NCI-H1436 (cell line): ENCODE measurements at places on chromosomes 7 and 10.

- no peak for DNase-seq
These were observed 86.6 kb upstream of the AGBL3 start for GRCh38 chr7:134899729-134900128.

DNA sequence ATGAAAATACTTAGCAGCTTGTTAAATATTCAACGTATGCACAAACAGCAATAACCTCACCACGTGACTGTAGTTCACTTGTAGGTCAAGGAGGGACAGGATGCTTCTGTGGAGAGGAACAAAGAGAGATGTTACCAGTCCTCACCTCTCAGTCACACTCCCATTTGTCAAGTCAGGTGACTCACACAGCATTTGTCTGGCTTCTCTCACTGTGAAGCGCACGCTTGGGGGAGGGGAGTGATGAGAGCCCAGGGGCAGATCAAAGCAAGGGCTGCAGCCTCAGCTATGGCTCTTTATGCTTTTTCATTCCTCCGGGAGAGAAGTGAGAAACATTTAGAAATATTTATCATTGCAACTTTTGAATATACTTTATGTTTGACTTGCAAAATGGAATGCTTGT, 2.9 kb upstream of the RBM20 start:
- peak; percentile 42 for DNase-seq

- DNase-seq = peak; percentile 64
These were observed 17.2 kb upstream of the SLC18A3 start for GRCh38 chr10:49592726-49593563.

DNA sequence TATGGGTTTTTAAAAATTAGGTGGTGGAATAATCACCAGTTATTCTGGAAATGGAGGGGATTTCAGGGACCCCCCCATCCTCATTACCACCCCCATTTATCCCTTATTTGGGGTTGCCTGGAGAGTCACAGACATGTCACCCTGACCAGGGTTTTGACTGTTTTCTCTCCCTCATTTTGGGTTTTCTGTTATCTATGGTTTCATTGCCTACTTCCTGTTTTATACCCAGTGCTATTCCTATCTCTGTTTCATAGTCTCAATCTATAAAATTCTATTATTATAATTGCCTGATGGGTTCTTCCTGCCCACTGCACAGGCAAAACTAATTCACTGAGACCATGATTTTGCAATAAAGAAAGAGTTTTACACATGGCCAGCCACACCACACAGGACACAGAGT, 15.9 kb upstream of the FAM221A start:
- DNase-seq = no peak

GRCh38 chr7:29974286-29974685, 15.3 kb downstream of the SCRN1 start:
- DNase-seq = no peak

GRCh38 chr10:32412499-32412853, 33.5 kb upstream of the CCDC7 start:
- no peak for DNase-seq

- DNase-seq = no peak
These were observed 27.1 kb downstream of the ST7 start for GRCh38 chr7:116980354-116980753.

DNA sequence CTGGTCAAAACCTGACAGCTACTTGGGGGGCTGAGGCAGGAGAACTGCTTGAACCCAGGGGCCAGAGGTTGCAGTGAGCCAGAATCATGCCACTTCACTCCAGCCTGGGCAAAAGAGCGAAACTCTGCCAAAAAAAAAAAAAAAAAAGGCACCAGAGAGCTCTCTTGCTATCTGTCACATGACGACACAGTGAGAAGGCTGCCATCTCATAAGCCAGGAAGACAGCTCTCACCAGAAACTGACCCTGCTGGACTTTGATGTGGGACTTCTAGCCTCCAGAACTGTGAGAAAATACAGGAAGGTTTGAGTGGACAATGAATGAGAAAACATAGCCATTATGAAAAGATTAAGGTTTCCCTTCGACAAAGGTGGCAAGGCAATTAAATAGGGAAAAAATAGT, 51.1 kb upstream of the KCNIP2 start:
- DNase-seq = no peak

DNA sequence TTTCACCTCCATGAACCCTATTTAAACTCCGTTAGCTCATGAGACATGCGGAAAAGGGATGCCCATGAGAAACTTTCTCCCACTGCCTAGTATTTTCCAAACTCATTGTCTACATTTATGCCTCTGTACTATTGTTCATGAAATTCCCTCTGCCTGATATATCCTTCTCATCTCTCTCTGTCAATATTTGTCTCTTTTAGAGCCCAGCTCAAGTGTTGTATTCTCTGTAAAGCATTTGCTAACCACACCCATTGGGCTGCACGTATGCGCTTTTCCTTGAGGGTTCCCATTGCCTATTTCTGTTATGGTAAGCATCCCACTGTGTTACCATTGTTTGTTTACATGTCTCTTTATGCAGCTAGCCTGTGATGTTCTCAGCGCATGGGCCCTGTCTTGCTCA, 211.4 kb downstream of the MDFIC start:
- no peak for DNase-seq

GRCh38 chr10:78952686-78953085, 116.1 kb upstream of the ZMIZ1 start:
- DNase-seq = no peak

- DNase-seq = peak; percentile 19
These were observed 6.8 kb downstream of the CYP26A1 start for GRCh38 chr10:93080350-93081046.

DNA sequence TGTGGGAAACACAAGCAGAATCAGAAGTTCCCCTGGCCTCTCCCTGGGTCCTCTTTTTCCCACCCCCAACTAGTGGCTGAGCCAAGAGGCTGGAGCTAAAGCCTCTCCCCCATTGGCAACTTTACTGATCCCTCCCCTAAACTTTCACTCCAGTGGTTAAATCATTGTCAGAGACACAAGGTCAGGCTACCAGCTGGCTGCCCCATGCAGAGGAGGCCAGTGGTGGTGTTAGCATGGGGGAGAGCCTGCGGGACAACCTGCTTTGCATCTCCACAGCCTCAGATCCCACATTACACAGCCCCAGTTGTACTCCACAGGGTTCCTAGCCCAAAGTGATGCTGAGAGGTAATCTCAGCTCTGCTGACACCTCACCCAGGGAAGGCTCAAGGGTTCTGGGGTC, 21.0 kb downstream of the NEUROG3 start:
- DNase-seq = no peak

DNA sequence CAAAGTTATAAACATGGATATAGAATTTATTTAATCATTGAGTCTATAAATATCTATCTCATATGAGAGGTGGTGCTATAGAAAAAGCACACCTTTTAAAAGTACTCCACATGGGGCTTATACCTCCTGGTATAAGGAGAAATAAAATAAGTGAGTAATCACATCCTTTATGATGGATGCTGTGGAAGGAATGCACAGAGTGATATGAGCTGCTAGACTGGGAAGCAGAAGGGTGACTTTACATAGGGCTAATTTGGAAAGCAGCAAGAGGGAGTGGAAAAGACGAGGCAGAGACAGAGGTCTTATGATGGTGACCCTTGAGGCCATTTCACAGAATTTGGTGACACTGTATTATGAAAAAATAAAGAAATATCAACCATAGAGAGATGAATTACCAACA, 59.4 kb upstream of the AHR start:
- no peak for DNase-seq

DNA sequence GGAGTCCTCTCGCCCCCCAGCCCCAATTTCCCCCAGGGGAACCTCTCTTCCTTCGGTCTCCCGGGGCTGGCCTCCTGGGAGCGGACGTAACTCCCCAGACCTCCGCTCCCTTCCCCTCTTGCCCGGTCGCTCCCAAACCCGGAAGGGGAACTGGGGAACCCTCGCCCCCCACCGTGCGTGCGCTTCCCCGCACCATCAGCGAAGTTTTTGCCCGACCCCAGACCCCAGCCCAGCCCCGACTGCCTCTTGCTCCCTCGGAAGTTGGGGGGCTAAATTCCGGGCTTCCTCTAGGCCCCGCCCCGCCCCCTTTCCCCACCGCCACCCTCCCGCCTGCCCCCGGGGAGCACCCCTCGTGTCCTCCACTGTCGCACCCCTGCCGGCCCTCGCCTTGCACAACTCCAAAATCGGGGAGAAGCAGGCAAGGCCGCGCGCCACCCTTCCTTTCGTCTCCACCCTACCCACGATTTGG, 436 bp downstream of the GNB2 start:
- no peak for DNase-seq

DNA sequence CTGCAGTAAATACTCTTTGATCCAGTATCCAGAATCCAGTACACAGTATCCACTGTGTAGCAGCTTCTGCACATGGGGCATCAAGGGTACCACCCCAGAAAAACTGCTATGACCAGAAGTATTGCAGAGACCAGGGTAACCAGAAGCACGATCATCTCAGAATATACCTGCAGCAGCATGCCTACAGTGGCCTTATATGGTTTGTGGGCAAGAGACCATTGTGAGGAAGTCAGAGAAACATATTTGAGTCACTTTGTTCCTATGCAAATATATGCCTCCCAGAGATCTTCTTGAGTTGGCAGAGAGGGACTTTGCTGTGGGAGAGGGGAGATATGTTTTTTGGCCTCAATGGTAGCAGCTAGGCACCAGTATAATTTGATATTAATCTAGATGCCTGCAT, 206.4 kb upstream of the LRRTM3 start:
- no peak for DNase-seq

DNA sequence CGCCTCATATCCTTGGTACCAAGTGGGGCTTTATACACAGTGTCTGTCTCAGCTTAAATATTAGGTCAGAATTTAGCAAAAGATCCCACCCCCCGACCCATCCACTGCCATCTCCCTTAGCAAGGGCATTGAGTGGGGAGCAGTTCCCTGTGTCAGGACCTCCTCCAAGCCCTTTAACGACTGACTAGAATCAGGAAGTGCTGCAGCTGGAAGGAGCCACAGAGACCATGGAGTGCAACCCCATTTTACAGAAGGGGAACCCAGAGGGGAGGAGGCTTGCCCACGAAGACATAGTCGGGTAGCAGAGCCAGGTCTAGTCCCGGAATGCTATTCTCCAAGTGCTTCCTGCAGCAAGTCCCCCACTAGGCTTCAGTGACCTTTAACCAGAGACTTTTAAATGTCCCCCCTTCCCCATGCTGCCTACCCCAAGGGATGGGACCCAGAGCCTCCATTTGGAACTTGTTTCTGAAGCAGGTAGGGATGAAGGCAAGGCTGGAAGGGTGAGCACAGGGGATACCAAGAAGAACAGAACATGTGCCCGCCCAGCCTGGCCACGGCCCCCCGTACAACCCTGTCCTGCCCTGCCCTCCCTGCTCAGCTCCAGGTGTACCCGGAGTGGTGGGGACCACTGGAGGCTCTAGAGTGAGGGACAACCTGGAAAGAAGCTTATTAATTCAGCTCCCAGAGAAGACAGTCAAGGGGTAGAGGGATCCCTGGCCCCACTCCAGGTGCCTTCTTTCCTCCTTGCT, 41.3 kb downstream of the C10orf105 start:
- DNase-seq = no peak

DNA sequence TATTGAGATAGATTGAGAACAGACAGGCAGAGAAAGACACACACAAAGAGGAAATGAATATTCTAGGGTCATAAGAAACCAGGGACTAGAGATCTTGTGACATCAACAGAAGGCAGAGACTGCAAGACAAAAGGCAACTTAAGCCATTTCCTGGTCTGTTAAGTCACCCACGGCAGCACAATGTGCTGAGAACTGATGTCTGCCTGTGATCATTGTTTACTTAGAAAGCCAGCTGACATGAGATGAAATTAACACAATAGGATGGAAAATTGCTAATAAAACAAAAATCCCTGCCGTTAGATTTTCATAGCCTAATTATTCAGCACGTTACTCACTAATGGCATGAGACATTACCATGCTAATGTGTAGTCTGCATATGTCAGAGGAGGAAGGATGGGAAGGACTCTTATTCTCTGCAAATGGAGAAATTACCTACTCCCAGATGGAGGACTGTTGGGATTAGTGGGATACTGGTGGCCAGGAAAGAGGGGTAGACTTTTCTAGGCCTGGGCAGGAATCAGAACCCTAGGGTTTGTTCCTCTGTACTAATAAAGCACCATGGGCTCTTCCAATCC, 191.3 kb upstream of the PODXL start:
- no peak for DNase-seq

GRCh38 chr7:68868978-68869377, 729.3 kb upstream of the AUTS2 start:
- no peak for DNase-seq

DNA sequence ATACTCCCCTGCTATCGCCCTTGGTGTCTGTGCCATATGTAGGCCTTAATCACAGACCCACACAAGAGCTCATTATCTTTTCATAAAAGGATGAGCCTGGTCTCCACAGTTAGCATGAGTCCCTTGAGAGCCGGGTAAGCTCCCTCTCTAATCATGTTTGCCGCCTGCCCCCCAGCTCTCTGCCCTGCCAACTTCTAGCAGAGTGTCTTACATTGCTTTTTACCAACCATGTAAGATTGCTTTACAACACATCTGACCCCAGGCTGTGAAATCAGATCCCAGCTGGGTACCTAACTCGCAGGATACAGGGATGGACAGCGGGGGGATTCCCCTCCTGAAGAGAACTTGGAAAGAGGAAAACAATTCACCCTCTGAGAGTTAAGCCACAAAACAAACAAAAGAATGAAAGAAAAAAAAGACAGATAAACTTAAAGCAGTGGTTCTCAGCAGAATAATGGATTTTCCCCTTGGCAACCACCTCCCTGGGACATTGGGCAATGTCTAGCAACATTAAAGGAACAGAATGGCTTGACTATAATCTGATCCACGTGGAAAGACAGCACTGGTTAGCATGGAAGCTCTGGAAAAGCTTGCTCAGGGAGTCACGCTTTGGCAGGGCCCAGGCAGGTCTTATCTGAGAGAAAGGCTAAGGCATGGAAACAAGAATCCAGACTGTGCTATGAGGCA, 39.4 kb upstream of the ATOH7 start:
- DNase-seq = no peak

DNA sequence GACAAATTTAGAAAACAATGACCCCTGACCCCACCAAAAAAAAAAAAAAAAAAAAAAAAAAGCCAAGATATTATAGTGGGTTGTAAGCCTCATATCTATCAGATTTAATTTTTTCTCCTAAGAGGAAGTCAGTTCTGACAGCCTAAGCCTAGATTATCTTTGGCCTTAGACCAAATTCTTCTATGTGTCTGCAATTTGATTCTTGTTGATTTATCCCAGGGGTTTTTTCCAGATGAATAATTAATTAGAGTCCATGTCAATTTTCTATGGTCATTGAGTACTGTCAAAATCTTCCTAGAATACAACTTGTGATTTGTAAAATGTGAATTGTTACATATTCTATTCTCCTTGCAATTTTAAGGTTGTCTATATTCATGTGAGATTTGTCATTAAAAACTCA, 151.6 kb upstream of the CACNA2D1 start:
- no peak for DNase-seq

DNA sequence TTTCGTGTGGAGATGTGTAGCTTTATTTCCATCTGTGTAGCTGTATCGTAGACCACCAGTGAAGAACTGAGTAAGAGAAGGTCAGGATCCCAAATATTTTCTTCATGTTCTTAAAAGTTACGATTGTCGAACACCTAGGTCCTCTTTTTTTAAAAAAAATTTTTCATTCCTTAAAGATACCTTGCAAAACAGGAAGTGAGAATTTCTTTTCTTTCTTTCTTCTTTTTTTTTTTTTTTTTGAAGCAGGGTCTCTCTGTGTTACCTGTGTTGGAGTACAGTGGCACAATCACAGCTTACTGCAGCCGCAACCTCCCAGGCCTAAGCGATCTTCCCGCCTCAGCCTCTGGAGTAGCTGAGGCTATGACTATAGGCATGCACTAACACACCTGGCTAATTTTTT, 60.8 kb downstream of the PHTF2 start:
- no peak for DNase-seq

GRCh38 chr7:140659856-140660255, 12.9 kb upstream of the ADCK2 start:
- no peak for DNase-seq

- no peak for DNase-seq
These were observed 48.5 kb downstream of the GNAT3 start for GRCh38 chr7:80463272-80463920.
